Activated naive CD4-positive, alpha-beta T cell (primary cell): ENCODE measurements at places on chromosomes 6 and 20.
A peak's percentile ranks its signal among the peaks of the same experiment; 100 is the strongest.

- DNase-seq = no peak
Observed at GRCh38 chr20:58906894-58907293, 54.4 kb downstream of the GNAS start.

- no peak for DNase-seq
Observed at GRCh38 chr6:160750276-160750689, 48.2 kb downstream of the PLG start.

- DNase-seq = no peak
Observed at GRCh38 chr6:134864558-134864957, 85.3 kb downstream of the ALDH8A1 start.

- DNase-seq = no peak
Observed at GRCh38 chr6:41659935-41660334, 21.7 kb downstream of the MDFI start.

- DNase-seq = peak; percentile 61
Observed at GRCh38 chr6:33700391-33701050, 11.0 kb downstream of the UQCC2 start.

DNA sequence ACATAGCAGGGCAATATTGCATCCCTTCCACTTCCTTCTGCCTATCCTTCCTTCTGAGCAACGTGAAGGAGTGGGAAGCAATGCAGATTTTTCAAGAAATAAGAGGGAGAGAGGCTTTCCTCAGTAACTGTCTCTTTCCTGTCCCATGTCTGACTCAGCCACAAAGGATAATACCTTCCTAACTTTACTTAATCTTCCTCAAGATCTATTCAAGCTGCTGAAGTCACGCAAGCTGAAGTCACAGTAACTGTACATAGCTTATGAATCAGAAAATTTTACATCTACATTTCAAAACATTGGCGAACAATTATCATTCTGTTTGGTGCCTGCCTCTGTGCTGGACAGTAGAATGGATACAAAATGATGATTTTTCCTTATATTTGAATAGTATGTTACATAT is 86.4 kb upstream of the POU3F2 start:
- DNase-seq = no peak

DNA sequence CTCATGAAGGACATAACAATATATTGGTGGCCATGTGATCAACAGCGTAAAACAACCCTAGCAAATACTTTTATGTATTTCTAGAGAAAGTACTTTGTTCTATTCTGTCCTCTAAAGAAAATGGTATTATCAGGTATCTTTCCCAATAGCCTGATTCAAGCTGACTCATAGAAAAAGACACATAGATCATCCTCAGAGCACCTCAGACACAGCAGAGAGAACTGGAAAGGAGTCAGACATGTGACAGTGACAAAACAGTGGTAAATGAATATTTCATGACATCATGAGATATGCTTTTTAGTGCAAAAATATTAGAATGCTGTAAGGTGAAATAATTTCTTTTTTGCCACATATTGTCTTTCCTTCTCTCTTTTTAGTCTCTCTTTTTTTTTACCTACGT is 1355.0 kb upstream of the MAP3K7 start:
- no peak for DNase-seq
